Suprapubic skin (tissue), 4 donors: ENCODE measurements at places on chromosomes 12 and 14. TPM values are rescaled to one million over a fixed set of nuclear protein-coding genes. Genes with fewer than 3 reads are reported as not detected.

The A2M gene
- total RNA-seq = 51.6 TPM

DNA sequence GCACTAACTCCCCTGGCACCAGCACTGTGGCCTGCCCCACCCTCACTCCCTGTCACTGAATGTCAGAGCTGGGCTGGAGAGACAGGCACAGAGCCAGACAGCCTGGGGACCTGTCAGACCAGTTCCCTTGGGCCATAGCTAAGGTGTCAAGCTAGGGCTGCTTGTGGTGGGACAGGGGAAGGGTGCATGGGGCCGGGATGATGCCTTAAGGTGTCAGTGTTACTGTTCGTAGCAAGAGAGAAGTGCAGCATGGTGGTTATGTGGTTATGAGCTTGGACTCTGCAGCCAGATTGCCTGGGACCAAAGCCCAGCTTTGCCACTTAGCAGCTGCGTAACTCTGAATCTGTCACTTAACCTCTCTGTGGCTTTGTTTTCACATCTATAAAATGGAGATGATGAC, 3.8 kb downstream of the RAPGEF3 start:
- no peak for DNase-seq
- H3K36me3 ChIP-seq = no peaks in the 10 kb centered on the region
- peak overlapping the region; percentile 80 for H3K27ac ChIP-seq
- H3K27me3 ChIP-seq = no peaks in the 10 kb centered on the region
- H3K4me1 ChIP-seq = peaks cover 81% of the 10 kb centered on the region

DNA sequence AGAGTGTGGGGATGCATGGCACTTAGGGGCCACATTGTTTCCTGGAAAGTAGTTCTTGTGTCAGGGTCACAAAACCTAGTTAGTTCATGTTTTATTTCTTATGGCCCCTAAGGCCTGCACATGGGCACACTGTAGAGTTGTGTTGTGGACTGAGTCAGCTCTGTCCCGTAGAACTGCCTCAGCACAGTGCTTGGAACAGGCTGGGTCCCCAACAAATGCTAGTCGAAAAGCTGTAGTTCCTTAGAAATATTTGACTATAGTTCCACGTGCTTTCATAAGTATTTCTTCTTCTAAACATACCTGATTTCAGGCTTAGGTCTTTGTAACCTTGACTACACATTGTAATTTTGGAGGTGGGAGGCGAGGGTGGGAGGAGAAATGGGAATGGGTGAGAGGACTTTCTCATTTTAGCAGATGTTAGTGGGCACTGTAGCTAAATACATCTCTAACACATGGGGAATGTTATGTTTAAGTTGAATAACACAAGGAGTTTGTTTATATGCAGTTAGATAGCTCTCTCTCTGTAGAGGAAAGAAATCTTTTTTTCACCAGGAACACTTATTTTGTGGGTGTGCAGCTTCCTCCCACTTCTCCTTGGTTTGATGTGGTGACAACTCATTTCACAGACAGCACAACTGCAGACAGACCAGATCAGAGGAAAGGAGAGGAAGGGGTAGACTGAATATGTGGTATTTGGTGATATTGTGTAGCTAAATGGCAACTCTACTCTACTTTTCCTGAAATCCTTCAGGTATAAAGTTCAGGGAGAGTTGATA, 39.5 kb upstream of the DACT1 start:
- H3K4me1 ChIP-seq = no peaks in the 10 kb centered on the region
- no peak for DNase-seq
- H3K36me3 ChIP-seq = no peaks in the 10 kb centered on the region
- H3K27ac ChIP-seq = no peak overlapping the region

The APOLD1 gene
- 14.6 TPM for total RNA-seq

DNA sequence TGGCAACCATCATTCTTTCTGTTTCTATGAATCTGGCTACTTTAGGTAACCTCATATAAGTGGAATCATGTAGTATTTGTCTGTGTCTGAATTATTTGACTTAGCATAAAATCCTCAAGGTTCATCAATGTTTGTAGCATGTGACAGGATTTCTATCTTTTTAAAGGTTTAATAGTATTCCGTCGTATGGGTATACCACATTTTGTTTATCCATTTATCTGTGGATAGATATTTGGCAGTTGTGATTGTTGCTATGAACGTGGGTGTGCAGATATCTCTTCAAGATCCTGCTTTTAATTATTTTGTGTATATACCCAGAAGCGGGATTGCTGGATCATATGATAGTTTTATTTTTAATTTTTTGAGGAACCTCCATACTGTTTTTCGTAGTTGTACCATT, 421.7 kb downstream of the PCNX1 start:
- H3K36me3 ChIP-seq = no peaks in the 10 kb centered on the region
- H3K4me3 ChIP-seq = no peak overlapping the region
- no peaks in the 10 kb centered on the region for H3K4me1 ChIP-seq
- no peak for DNase-seq
- no peak overlapping the region for H3K27ac ChIP-seq

DNA sequence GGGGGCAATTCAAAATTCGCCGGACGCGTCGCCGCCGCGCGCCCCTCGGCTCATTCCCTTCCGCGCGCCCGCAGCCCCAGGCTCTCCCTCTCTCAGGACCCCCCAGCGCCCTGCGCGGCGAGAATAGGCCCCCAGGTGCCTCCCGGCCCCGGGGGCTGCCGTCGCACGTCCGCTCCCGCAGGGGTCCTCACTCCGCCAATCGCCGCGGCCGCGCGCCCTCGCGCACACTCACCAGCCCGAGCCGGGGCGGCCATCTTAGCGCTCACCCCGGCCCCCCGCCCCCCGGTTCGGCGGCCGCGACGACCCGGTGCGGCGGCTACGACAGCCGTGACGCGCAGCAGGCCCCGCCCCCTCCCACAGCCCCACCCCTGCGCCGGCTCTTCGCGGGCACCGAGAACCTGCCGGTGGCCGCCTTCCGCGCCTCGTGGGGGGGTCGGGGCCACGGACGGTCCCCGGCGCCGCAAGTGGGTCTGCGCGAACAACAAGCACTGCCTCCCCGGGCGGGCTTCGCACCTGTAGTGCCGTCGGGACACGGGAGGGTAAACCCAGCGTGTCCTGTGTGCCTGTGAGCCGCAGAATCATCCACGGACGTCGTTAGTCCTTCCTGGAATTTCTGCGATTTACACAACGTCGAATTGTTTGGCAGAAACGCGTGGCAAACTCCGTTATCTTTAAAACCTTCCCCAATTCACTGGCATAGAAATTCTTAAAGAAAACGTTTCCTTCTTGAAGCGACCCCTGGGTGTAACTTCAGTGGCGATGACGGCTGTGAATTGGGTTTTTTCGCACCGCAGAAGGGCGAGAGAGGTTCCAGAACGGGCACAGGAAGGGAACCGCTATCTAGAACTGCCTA, 2.5 kb downstream of the USP44 start:
- H3K4me3 ChIP-seq = peak overlapping the region; percentile 70
- H3K4me1 ChIP-seq = peaks cover 7% of the 10 kb centered on the region

GRCh38 chr14:61266891-61267740, 14.0 kb downstream of the TMEM30B start:
- H3K4me3 ChIP-seq = no peak overlapping the region
- peaks cover 6% of the 10 kb centered on the region for H3K27me3 ChIP-seq
- DNase-seq = no peak
- peaks cover 12% of the 10 kb centered on the region for H3K4me1 ChIP-seq
- H3K27ac ChIP-seq = no peak overlapping the region
- no peaks in the 10 kb centered on the region for H3K36me3 ChIP-seq

DNA sequence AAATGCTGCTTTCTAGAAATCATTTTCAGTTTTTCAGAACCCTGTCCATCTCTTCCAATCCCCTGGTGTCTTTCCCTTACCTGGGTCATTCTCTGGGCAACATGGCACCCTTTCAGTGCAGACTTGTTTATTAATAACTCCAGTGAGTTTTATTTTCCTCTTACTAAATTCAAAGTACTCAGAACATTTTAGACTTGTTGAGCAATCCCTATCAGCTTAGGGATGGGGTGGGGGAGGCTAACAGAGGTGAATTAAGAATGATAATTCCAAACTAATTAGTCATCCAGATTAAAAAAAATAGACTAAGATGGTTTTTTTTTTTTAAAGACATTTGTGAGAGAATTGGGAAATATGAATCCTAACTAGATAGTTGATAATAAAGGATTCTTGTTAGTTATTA, 10.7 kb downstream of the GPRC5A start:
- peak overlapping the region; percentile 86 for H3K27ac ChIP-seq
- no peaks in the 10 kb centered on the region for H3K27me3 ChIP-seq
- H3K36me3 ChIP-seq = no peaks in the 10 kb centered on the region

The TSPAN8 gene
- 31.6 TPM for total RNA-seq

DNA sequence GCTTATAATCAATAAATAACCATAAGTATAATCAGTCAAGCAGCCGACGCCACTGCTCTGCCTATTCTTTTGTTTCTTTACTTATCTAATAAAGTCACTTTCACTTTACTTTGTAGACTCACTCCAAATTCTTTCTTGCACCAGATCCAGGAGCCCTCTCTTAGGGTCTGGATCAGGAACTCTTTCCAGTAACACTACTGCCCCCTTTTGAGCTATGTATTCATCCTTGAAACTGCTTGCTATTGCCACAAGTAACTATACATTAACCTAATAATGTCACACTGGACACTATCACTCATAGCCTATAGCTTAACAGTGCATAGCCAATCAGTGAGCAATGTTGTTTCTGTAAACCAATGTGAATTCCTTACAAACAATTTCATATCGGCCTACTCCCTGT, 2.8 kb upstream of the NID2 start:
- no peak overlapping the region for H3K4me3 ChIP-seq
- H3K27me3 ChIP-seq = peaks cover 36% of the 10 kb centered on the region
- H3K4me1 ChIP-seq = peaks cover 26% of the 10 kb centered on the region
- H3K36me3 ChIP-seq = no peaks in the 10 kb centered on the region

The SMIM41 gene
- total RNA-seq = not detected

The RDH11 gene
- total RNA-seq = 68.9 TPM

- H3K4me1 ChIP-seq = no peaks in the 10 kb centered on the region
- H3K4me3 ChIP-seq = no peak overlapping the region
- no peaks in the 10 kb centered on the region for H3K27me3 ChIP-seq
- H3K27ac ChIP-seq = no peak overlapping the region
- no peak for DNase-seq
Observed at GRCh38 chr14:81093651-81094050, 127.1 kb downstream of the GTF2A1 start.

GRCh38 chr12:180445-180844, 33.5 kb downstream of the SLC6A12 start:
- peaks cover 19% of the 10 kb centered on the region for H3K4me1 ChIP-seq
- no peak for DNase-seq
- H3K27me3 ChIP-seq = peaks cover 24% of the 10 kb centered on the region
- no peak overlapping the region for H3K27ac ChIP-seq

The PPFIA2 gene
- total RNA-seq = 0.32 TPM

DNA sequence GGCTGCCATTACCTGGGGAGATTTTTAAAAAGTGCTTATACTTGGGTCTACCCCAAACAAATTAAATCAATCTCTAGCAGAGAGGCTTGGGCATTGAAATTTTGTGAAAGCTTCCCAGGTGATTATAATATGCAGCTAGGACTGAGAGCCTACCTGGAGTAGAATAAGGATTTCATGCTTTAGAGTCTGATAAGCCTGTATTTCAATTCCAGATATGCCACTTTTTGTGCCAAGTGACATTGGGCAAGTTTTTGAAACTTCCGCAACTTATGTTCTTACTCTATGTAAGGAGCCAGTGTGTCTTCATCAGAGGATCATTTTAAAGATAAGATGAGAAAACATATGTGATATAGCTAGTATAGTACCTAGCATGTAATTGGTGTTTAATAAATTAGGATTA, 159.8 kb upstream of the LRIG3 start:
- no peak for DNase-seq
- no peak overlapping the region for H3K4me3 ChIP-seq
- H3K27me3 ChIP-seq = no peaks in the 10 kb centered on the region
- peak overlapping the region; percentile 81 for H3K27ac ChIP-seq

DNA sequence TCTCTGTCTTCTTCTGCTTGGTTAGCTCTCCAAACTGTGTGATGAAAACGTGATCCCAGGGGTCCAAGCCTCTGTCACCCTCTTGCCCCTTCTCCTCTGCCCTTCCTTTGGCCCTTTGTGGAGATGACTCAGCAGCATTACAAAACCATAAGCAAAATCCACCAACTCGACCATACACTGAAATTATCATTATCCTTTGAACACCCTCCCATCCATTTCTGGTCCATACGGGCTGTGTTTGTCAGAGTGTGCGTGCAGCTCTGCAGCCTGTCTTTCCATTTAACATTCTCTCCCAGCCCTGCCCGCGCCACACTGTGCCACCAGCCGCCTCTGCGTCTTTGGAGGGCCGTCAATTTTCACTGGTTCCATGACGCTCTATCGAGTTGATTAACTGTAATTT, 69.2 kb downstream of the SLC25A47 start:
- DNase-seq = no peak
- H3K27ac ChIP-seq = no peak overlapping the region
- peaks cover 3% of the 10 kb centered on the region for H3K36me3 ChIP-seq
- H3K4me1 ChIP-seq = peaks cover 3% of the 10 kb centered on the region
- no peaks in the 10 kb centered on the region for H3K27me3 ChIP-seq

- no peak overlapping the region for H3K4me3 ChIP-seq
- H3K27me3 ChIP-seq = no peaks in the 10 kb centered on the region
- H3K27ac ChIP-seq = no peak overlapping the region
- H3K4me1 ChIP-seq = no peaks in the 10 kb centered on the region
Observed at GRCh38 chr12:18696971-18697602, 40.7 kb downstream of the PLCZ1 start.

- H3K4me1 ChIP-seq = peaks cover 33% of the 10 kb centered on the region
- no peaks in the 10 kb centered on the region for H3K27me3 ChIP-seq
- H3K36me3 ChIP-seq = no peaks in the 10 kb centered on the region
- H3K27ac ChIP-seq = peak overlapping the region; percentile 36
- no peak overlapping the region for H3K4me3 ChIP-seq
- DNase-seq = no peak
Observed at GRCh38 chr14:73462815-73463214, 4.5 kb upstream of the NUMB start.

The MSI1 gene
- total RNA-seq = 0.86 TPM

DNA sequence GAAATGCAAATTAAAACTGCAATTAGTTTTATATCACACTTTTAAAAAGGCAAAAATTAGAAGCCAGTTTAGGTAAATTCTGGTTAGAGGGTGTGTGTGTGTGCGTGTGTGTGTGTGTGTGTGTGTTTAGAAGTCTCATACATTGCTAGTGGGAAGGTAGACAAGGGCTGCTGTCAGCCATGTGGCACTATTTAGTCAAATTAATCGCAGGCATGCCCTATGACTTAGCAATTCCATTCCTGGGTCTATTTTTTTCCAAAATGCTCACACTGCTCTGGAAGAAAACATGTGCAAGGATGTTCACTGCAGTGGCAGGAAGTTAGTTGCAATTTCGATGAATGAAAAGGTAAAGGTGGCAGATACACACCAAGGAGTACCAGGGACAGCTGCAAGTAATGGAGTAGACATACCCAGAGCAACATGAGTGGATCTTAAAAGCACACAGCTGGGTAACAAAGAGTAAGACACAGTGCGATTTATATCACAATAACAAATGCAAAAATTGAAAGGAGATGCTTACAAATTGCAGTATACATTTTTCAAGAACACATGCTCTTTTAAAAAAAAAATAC, 11.6 kb downstream of the CAPZA3 start:
- no peak overlapping the region for H3K4me3 ChIP-seq
- H3K27ac ChIP-seq = no peak overlapping the region
- H3K4me1 ChIP-seq = no peaks in the 10 kb centered on the region
- no peaks in the 10 kb centered on the region for H3K27me3 ChIP-seq
- no peaks in the 10 kb centered on the region for H3K36me3 ChIP-seq

The CCDC177 gene
- not detected for total RNA-seq
